ENCODE measurements at places on chromosomes 2 and 18.

- no peak for ATAC-seq
Measured at GRCh38 chr2:199734651-199735050, 116.3 kb downstream of the FTCDNL1 start.

DNA sequence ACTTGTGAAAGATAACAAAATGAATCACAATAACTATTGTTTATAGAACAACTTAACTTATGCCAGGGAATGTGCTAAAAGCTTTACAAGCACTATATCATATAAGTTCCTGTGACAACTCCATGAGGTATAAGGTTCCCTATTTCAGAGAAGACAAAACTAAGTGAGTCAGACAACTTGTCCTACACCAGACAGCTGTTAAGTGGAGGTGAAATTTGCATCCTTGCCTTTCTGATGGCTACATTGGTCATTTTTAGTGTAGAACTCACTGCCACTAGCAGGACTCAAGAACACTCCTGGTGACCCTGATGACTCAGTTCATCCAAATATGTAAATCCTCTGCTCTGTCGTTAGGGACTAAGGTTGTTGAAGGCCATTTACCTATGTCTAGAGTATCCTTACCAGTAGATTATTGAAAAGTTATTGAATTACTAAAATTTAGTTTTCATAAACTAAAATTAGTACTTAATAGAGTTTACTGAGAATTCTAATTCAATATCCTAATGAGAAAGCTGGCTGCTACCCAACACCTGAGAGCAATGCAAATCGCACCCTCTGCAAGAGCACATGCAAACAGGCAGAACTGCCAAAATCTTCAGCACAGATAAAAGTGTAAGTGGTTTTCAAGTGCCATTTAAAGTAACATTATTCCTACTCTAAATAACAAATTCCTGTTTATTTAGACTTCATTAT, 636.2 kb downstream of the NRXN1 start:
- no peak for ATAC-seq

GRCh38 chr2:102708847-102709559, 52.8 kb upstream of the TMEM182 start:
- no peak for ATAC-seq

DNA sequence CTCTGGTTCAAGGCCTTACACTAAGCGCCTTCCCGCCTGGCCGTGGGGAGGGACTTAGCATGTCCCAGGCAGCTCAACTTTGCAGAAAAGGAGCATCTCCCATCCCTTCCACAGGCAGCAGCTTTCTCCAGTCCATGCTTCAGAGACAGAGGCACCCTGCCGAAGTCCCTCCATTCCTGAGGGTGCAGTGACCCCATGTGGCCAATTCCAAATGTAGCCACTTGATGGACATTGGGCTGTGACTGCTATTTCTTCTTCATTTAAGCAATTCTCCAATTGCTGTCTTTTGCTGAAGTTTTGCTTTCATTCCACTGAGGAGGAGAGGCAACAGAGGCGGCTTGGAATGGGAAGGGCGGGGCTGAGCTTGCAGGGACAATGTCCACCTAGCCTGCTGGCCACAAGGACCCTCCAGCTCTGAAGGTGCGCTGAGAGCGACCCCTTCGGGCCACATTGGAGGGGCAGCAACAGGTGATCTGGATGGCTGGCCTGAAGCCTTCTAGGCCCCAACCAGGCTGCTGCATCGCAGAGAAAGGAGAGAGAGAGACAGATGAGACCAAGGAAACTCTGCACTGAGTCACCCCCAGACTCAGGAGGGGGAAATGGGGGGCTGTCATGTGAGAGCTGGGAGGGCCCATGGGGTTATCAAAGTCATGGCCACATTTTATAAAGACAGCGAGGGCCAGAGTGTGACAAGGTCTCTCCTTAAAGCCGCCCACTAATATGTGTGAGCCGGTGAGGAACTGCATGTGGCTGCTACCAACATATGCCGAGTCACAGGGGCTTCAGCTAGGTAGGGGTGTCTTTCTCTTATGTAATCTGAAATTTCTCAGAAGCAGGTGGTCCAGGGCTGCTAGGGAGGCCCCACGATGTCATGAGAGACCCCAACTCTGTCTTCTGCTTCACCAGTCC, 61.3 kb downstream of the LONRF2 start:
- peak; percentile 71 for ATAC-seq

DNA sequence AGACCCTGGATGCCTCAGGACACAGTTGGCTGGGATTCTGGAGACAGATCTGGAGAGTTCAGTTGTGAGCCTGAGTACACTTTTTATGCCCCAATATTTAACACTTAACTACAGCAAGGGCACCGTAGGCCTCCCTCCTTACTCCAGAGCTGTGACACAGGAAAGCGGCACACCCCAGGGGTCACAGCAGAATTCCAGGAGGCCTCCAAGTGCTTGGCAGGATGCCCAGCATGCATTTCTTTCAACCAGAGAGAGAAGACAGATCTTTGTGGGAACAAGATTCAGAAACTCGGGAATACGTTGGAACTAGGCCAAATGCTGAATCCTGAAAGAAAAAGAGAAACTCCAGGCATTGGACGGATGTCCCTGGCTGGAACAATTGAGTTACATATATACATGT, 199.2 kb upstream of the NT5C1B start:
- ATAC-seq = no peak

- no peak for ATAC-seq
Measured at GRCh38 chr2:103977668-103978067, 876.2 kb upstream of the POU3F3 start.

- ATAC-seq = no peak
Measured at GRCh38 chr2:168357797-168358472, 98.1 kb upstream of the CERS6 start.

- ATAC-seq = no peak
Measured at GRCh38 chr2:230904856-230905447, 20.1 kb downstream of the GPR55 start.

DNA sequence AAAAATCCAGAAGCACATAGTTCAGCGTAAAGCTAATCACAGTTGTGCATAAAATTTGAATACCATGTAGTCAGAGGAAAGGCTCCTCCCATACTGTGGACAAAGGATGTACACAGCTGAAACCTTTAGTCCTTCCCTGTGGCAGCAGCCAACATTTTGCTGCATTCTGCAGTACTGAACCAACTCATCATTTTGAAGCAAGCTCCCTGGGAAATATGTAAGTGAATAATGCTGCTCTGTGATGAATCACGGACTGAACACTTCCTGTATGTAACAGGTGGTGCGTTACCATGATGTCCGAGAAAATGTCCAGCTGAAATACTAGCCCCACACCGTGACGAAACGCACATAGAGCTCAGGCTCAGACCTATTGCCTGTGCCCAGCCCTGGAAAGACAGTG, 421.1 kb upstream of the RAB12 start:
- ATAC-seq = no peak

DNA sequence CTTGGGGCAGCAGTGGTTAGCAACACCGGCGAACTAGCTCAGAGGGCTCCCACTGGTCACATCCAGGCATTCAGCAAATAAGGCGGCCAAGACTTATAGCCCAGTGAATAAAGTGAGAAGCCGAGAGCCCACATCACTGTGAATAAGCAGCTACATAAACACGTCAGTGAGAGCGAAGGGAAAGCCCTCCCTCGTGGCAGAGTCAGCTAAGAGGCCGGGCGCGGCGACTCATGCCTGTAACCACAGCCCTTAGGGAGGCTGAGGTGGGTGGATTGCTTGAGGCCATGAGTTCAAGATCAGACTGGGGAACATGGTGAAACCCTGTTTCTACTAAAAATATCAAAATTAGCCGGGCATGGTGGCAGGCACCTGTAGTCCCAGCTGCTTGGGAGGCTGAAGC, 5.2 kb downstream of the D2HGDH start:
- ATAC-seq = no peak

DNA sequence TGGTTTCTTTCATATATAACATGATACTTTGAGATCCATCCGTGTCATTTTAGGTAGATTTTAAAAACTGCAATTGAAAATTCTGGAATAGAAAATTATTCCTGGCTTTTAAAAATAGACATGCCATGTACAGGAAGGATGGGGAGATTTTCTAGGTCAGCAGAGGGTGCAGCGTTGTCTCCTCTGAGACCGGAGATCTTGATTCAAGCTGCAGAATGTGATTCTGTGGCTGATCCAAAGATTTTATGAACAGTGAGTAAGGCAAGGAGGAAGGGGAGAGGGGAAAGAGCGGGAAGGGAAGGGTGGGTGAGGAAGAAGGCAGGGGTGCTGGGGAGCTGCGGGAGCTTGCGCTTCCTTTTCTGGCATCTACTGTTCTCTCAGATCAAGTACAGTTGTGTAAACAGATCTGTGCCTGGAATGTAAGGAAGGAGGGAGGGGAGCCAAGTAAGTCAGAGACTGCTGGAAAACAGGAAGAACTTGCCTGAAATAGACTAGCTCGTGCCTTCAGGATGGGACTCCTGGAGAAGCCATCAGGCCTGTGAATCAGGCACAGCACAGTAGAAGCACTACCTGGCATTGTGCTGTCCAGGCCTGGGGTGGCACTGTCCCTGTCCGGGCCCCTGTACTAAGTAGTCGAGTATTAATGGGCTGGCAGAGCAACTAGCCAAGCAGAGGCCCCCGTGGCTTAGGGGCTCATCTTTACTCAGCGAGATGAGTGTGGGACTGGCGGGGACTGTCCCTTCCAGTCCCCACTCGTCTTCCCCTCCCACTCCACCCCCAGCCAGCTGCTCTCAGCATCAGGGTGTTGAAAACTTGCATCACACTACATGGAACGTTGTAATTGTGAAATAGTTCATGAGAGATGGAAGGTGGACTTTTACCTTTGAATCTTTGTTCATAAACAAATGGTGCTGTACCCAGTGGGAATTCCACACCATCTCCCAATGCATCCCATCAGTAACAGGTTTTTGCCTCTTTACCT, 163.5 kb downstream of the UXS1 start:
- peak; percentile 90 for ATAC-seq

DNA sequence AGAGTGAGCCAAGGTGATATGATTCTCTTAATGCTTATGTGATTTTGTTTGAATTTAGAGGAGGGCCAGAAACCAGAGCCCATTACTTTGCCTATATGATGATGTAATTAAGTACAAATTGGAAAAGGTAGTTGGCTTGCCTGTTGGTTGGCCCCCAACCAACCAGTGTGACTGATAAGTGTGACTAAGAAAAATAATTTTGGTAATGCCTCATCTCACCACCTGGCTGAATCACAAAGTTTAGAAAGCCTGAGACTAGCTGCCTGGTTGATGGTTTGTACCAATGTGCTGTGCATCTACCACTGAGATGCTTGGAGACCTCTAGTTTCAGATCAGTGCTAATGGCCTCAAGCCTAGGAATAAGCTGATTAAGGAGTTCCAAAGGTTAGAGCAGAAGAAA, 338.7 kb downstream of the CDH2 start:
- no peak for ATAC-seq

DNA sequence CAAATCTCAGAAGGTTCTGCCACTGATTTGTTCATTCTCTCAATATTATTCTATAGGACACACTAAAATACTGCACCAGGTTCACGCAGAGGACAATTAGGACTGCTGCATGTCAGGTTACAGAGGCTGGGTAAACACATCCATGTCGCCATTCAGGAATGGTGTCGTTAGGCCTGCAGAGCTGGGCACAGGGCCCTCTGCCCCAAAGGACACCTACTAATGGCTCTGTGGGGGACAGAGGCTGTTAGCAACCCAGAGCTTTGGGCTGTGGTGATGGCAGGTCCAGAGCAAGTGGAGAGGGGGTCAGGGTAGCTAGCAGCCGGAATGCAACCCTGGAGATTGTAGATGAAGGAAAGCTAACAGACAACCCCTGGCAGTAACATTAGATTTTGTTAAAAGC, 115.9 kb downstream of the TTC32 start:
- ATAC-seq = no peak

DNA sequence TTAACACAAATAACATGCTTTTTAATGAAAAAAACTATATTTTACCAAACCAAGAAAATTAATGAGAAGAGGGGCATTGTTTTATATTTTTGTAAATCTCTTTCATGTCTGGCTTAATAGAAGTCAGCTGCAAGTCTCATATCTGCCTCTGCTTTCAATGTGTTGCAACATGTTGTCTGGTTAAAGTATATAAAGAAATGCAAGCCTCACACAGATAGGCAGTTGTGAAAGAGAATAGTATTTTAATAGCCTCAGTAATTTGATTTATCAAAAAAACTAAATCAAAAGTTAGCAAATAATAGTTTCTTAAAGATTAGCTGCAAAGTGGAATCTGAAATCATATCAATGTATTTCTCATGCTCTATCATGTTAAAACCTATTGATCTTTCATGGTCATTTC, 52.9 kb upstream of the NCOA1 start:
- no peak for ATAC-seq

DNA sequence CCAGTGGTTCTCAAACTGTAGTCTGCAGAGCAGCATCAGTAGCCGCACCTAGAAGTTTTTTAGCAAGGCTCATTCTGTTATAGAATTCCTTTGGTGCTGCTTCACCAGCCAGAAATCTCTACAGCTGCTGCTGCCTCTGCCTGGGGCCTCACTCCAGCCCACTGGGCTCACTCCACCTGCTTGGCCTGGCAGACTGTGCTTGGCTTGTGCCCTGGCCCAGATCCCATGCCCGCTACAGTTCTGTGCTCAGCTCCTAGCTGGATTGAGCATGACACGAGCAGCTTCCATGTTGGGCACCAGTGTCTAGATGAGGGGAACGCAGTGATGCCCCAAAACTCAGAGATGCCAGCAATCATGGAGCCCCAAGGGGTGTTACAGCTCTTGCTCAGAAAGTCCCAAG, 22.6 kb downstream of the MAPK4 start:
- no peak for ATAC-seq

DNA sequence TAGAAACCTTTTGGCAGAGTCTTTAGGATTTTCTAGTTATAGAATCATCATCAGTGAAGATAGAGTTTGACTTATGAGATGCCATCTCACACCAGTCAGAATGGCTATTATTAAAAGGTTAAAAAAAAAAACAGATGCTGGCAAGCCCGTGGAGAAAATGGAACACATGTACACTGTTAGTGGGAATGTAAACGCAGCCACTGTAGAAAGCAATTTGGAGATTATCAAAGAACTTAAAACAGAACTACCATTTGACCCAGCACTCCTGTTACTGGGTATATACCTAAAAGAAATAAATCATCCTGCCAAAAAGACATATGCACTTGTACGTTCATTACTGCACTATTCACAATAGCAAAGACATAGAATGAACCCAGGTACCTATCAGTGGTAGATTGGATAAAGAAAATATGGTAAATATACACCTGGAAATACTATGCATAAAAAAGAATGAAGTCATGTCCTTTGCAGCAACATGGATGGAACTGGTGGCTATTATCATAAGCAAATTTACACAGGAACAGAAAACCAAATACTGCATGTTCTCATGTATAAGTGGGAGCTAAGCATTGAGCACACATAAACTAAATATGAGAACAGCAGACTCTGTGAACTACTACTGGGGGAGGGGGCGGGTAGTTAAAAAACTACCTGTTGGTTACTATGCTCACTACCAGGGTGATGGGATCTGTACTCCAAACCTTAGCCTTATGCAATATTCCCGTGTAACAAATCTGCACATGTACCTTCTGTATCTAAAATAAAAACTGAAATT, 279.0 kb downstream of the KIAA1328 start:
- ATAC-seq = no peak

- ATAC-seq = no peak
Measured at GRCh38 chr2:16172324-16173175, 232.2 kb downstream of the MYCN start.

DNA sequence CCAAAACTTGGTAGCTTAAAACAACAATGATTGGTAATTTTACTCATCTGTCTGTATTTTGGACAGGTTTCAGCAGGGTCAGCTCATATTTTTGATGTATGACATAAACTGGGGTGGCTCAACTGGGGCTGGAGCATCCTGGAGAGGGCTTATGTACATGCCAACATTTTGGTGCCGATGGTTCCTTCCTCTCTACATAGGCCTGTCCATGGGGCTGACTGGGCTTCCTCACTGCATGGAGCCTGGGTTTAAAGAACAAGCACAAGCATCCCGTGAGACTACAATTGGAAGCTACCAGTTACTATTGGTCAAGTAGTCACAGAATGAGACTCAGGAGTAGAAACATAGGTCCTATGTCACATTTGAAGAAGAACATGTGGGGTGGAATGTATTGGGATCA, 95.0 kb downstream of the DDX1 start:
- ATAC-seq = no peak
